ENCODE measurements at places on chromosomes 11 and 22. TPM values are rescaled to one million over a fixed set of nuclear protein-coding genes. Genes with fewer than 3 reads are reported as not detected.

DNA sequence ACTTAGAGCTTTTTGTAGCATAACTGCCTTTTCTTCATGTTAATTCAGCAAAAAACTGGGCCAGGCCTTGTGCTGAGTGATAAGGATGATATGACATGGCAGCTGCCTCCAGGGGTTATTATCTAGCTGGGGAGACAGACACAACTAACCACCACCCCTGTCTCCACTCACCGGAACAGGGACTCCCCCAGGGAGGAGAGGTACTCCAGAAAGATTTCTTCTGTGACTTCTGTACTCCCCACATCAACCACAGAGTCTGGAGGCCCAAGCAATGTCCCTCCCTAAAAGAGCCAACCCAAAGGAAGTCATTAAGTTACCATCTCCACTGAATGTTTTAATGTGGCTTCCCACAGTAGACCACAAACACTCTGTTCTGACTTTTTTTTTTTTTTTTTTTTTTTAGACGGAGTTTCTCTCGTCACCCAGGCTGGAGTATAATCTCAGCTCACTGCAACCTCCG is 14.3 kb upstream of the PMM1 start:
- no peak for DNase-seq
- no peak overlapping the region for H3K4me3 ChIP-seq
- no peaks in the 10 kb centered on the region for H3K4me1 ChIP-seq
- no peak overlapping the region for H3K27ac ChIP-seq
- H3K27me3 ChIP-seq: no peaks in the 10 kb centered on the region
- H3K36me3 ChIP-seq: peaks cover 54% of the 10 kb centered on the region

Gene SLC39A13
- 32.4 TPM for total RNA-seq

DNA sequence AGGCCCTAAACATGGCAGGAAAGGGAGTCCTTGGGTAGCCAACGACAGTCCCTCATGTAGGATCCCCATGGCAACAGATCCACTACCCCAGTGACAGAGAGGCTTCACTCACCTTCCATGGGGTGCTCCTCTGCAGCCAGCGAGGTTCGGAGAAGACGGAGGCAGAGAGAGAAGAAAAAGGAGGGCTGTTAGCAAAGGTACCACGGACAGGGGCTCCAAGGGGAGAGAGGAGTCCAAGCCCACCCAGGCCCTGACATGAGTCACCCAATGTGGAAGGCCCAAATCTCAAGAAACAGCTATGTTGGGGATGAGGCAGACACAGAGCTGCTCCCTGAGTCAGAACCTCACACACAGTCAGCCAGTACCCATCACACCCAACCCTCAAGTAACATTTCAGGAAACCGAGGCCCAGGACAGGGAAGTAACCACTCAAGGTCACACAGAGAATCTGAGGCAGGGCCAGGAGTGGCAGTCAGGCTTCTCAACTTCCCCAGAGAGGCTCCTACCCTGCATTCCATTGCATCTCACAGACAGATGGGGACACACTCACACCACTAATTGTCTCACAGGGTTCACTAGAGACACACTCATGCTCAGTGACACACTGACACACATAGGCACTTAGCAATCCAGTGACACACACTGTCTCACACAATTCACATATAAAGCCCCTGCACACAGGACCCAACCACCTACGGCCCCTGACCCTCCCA is 25.2 kb downstream of the NRXN2 start:
- H3K4me1 ChIP-seq: no peaks in the 10 kb centered on the region
- H3K27me3 ChIP-seq: peaks cover 77% of the 10 kb centered on the region
- no peaks in the 10 kb centered on the region for H3K36me3 ChIP-seq
- no peak overlapping the region for H3K4me3 ChIP-seq
- no peak for DNase-seq

DNA sequence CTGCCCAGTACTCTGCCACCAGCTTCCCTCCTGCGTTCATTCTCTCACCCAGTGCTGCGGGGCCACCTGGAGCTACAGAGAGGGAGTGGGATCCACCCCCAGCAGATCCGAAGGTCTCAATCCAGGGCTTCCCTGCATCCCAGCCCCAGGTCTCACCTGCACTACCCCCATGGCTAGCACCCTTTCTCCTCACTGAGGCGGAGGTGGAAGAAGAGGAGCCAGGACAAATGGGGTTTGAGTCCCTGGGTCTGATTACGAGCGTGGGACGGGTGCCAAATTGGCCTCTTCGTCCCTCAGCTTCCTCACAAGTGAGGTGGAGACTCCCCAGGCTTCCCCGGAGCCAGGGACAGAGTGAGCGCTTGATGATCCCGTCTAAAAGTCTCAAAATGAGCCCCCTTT is 64.2 kb downstream of the NFAM1 start:
- H3K4me3 ChIP-seq: no peak overlapping the region
- H3K27me3 ChIP-seq: peaks cover 61% of the 10 kb centered on the region
- peaks cover 1% of the 10 kb centered on the region for H3K4me1 ChIP-seq
- DNase-seq: no peak

DNA sequence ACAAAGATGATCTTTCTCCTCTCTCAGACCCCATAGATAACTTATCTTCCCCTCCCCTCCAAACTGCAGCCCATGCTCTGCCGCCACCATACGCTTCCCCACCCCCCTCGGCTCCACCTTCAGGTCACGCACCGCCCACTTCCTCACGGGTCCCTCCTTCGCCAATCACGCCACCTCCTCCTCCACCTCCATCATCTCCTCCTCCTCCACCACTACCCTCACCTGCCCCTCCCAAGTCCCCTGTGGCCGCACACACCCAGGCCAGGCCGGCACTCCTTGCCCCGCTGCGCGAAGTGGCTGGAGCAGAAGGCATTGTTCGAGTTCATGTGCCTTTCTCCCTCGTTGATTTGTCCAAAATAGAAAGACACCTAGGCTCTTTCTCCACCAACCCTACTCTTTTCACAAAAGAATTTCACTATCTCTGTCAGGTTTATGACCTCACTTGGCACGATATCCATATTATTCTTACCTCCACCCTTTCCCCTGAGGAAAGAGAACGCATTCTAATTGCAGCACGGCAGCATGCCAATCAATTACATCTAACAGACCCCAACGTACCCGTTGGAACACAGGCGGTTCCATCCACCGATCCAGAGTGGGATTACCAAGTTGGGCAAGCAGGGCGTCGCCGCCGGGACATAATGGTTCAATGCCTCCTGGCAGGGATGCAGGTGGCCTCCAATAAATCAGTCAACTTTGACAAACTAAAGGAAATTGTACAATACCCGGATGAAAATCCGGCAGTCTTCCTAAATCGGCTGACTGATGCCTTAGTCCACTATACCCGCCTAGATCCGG is 12.3 kb upstream of the OR56A3 start:
- H3K4me3 ChIP-seq: no peak overlapping the region
- DNase-seq: no peak
- H3K4me1 ChIP-seq: no peaks in the 10 kb centered on the region
- no peaks in the 10 kb centered on the region for H3K36me3 ChIP-seq
- no peaks in the 10 kb centered on the region for H3K27me3 ChIP-seq

DNA sequence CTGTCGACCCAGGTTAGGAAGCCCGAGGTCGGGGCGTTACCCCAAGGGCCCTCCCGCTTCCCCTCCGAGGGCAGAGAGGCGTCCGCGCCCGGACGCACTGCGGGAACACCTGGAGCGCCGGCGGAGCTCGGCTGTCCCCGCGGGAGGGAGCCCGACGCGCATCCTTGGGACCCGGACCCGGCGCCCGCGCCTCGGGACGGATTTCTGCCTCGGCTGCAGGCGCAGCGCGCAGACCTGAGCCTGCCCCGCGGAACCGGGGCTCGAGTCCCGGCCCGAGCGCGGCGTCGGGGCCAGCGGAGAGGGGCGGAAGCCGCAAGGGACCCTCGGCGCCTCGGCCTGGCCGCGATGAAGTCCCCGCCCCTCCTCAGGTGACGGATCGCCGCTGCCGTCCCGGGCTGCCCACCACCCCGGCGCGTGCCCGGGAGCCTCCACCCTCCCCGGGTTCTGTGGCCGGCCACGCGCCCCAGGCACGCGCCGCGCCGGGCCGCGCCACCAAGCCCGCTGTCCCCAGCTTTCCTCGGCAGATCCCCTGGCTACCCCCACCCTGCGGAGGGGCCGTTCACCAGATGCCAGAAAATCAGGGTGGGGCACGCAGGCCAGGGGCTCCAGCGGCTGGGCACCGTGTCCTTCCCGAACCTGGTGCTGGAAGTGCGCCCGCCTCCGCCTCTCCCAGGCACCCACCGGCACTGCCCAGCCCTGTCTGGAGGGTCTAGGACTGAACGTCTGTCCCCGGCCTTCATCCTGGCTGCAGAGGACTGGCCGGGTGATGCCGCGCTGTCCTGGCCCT is 410 bp downstream of the GLB1L3 start:
- no peak overlapping the region for H3K4me3 ChIP-seq
- H3K27me3 ChIP-seq: peaks cover 58% of the 10 kb centered on the region
- H3K27ac ChIP-seq: no peak overlapping the region
- H3K4me1 ChIP-seq: peaks cover 1% of the 10 kb centered on the region

DNA sequence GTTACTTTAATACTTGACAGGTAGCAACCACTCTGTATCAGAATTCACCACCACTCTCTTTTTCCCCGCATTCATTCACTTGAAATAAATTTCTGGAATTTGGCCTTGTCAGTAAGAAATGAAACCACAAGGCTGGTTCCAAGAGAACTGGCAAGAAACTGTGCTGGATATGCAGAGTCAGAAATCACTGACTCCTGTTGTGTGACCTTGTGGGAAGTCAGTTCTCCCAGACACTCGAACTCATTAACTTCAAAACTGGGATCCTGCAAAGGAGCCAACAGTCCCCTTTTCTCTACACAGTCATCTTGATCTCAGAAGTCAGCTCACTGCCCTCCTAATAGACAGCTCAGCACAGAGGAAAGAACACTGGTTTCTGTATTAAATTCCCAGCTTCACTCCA is 142.7 kb downstream of the LRRC4C start:
- no peaks in the 10 kb centered on the region for H3K36me3 ChIP-seq
- H3K4me3 ChIP-seq: no peak overlapping the region
- no peak overlapping the region for H3K27ac ChIP-seq
- no peaks in the 10 kb centered on the region for H3K4me1 ChIP-seq

- no peaks in the 10 kb centered on the region for H3K36me3 ChIP-seq
- H3K27me3 ChIP-seq: no peaks in the 10 kb centered on the region
- no peak for DNase-seq
Observed at GRCh38 chr11:109945626-109946321, 147.4 kb upstream of the ZC3H12C start.

DNA sequence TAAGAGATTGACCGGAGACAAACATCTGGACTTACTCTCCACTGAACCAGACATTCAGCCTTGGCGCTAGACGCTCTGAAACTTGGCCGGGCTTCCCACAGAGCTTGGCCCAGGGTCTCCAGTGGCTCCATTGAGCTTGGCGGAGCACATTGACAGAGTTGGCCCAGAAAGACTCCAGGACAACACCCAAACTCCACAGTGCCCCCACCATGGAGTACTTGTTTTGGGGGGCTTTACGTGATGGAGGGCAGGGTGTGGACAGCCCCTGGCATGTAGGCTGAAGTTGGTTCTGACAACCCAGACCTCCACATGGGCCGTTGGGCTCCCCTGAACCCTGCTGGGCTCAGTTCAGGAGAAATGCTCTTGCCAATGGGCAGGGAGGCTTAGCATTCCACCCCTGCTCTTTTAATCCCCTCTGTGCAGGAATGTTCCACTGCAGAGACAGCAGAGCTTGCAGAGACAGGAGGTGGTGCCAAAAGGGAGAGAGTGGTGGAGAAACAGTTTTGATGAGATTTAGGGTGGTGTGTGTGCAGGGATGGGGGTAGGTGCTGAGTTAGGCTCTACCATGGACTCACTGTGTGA is 102.4 kb upstream of the TIMP3 start:
- DNase-seq: no peak
- H3K27me3 ChIP-seq: no peaks in the 10 kb centered on the region
- no peaks in the 10 kb centered on the region for H3K36me3 ChIP-seq
- H3K27ac ChIP-seq: no peak overlapping the region

Gene GPR83
- total RNA-seq: under 0.01 TPM

DNA sequence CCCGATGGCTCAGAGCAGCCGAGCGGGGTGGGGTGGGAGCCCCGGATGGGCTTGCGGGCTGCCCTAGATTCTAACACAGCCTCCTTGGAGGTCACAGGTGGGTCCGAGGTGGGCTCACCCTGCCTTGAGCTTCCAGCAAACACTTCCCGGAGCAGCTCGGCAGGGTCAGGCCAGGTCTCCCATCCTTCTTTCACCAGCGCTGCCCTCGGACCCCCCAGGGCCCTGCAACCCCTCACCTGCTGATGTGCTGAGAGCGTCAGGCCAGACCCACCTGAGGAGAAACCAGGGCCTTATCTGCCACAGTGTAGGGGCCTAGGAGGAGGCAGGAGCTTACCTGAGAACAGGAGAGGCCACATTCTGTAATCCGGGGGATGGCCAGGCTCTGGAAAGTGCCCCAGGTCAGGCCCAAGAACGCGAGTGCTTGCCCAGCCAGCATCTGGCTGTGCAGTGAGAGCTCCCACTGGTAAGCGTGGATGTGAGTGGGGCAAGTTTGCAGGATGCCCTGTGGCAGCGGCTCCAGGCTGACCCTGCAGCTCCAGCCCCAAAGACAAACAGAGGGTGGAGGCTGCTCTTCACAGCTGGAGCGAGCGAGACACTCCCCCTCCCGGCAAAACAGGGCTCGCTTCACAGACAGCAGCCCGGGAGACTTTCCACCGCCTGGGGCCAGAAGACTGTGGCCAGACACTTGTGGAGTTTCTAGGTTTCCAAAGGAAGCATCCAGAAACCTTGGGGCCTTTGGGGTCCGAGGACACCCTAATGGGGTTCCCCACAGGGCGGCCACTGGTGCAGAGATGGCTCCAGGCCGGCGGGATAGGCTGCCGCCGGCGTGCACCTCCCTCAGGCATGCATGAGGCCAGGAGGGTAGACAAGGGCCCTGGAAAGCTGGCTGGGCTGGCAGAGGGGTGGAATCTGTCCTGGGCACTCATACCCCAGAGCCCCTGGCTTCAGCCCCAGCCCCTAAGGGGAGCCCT is at the start of gene IL17REL:
Gene IL17REL, minus strand, starts transcription at position 555 of the 971 bp plus-strand sequence. Its CDS starts 119 bp downstream, at position 436.
- H3K27me3 ChIP-seq: peaks cover 69% of the 10 kb centered on the region
- no peak within 1 kb of the TSS for H3K4me3 ChIP-seq
- no peak within 1 kb of the TSS for H3K27ac ChIP-seq
- H3K36me3 ChIP-seq: no peaks in the 10 kb centered on the region

- peaks cover 6% of the 10 kb centered on the region for H3K4me1 ChIP-seq
- no peak overlapping the region for H3K4me3 ChIP-seq
- H3K27me3 ChIP-seq: no peaks in the 10 kb centered on the region
- H3K27ac ChIP-seq: no peak overlapping the region
- DNase-seq: no peak
- H3K36me3 ChIP-seq: peaks cover 18% of the 10 kb centered on the region
Observed at GRCh38 chr11:70389201-70389600, 9.1 kb upstream of the CTTN start.

- H3K36me3 ChIP-seq: no peaks in the 10 kb centered on the region
- no peak for DNase-seq
- no peaks in the 10 kb centered on the region for H3K4me1 ChIP-seq
- H3K27me3 ChIP-seq: peaks cover 18% of the 10 kb centered on the region
Observed at GRCh38 chr11:43996318-43996717, 51.5 kb upstream of the ACCSL start.
